Motor neuron (in vitro differentiated cells): ENCODE measurements at places on chromosomes 4 and X.

DNA sequence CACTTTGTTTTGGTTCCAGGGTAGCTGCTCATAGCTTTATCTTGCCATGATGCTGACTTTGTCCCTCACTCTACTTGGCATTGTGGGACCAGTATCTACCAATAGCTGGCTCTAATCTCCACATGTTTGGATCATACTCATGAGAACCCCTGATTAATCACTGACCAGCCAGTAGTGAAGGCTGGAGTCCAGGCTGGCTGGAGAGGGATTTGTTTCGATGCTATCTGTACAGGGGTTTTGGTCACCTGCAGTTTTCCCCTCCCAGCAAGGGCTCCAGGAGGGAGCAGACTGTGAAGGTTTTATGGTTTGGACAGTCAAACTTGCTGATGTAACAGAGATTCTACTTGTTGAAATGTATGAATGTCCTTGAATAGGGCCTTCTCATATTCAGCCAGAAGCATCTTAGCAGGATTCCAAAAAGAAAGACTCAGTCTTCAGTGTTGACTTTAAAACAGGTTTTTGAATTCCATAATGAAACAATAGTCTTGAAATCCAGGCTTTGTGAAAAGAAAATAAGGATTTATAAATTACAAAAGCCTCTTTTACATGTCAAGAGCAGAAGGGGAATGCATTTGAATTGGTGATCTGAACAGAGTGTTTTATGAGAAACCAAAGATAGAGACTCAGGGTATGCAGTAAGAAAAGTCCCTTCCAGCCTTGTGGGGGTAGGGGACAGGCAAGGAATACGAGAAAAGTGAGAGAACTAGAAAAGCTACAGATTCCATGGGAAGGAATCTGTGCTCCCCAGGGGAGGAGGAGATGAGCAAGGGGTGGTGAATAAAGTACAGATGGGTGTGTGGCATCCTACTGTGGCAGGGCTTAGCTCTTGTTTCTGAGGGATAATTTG lies 103.1 kb upstream of the SHISA3 start:
- no peak for ATAC-seq

DNA sequence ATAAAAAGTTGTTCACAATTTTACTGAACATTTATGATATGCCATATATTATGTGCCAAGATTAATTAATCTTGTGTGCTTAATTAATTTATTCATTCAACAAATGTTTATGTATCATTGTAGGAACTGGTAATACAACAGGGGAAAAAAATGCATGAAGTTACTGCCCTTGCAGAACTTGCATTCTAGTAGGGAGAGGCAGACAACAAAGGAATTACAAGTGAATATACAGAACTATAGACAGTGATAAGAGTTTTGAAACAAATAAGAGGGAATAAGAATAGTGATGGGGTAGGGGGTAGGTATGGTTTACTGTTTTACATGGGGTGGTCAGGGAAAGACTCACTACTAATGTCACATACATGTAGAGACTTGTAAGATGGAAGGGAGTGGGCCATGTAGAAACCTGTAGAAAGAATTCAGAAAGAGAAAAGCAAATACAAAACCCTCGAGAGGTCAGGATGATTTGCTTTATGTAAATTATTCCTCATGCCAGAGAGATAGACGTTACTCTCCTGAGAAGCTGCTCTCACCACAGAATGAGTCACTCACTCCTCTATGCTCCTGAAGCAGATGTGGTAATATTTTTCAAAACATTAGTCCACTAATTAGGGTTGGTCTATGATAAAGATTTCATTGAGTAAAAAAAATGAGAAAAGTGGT lies 855.0 kb upstream of the GRID2 start:
- peak; percentile 62 for ATAC-seq

GRCh38 chrX:119073911-119074310 lies 1.1 kb downstream of the CT47C1 start:
- no peak for ATAC-seq

GRCh38 chr4:189802884-189803283 lies 137.8 kb upstream of the FRG1 start:
- ATAC-seq, result no peak

DNA sequence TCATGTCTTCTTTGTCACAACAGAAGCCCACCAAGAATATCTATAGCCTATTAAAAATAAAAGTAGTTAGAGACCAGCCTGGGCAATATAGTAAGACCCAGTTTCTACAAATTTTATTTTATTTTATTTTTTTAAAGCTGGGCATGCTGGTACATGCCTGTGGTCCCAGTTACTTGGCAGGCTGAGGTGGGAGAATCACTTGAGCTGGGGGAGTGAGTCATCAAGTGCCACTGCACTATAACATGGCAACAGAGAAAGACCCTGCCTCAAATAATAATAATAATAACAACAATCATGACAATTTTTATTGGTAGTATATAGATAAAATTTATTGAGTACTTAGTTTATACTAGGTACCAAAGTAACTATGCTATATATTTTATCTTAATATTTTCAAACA lies 93.0 kb upstream of the NPFFR2 start:
- no peak for ATAC-seq

GRCh38 chr4:1166509-1167243 lies 5.7 kb downstream of the SPON2 start:
- ATAC-seq, result no peak

GRCh38 chr4:114180481-114180880 lies 201.0 kb upstream of the ARSJ start:
- ATAC-seq, result no peak

- no peak for ATAC-seq
Observed at GRCh38 chr4:107870236-107870635, 45.5 kb downstream of the SGMS2 start.

DNA sequence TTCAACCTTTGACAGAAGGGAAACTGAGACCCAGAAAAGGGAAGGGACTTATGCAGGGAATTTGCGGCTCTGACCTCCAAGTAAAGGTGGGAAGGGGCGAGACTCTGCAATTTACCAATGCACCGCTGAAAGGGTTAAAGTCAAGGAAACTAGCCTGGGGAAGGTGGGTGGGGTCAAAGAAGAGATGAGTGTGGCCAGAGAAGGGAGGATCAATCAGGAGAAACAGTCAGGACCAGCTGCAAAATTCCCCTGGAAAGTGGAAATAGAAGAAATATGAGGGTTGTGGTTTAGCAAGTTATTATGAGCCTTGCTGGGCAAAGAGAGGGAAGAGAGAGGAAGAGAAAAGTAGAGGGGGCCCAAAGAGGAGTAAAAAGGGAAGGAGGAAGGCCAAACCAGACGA lies 30.5 kb downstream of the STARD8 start:
- ATAC-seq, result no peak

- no peak for ATAC-seq
Observed at GRCh38 chr4:84527391-84527790, 28.3 kb upstream of the NKX6-1 start.

DNA sequence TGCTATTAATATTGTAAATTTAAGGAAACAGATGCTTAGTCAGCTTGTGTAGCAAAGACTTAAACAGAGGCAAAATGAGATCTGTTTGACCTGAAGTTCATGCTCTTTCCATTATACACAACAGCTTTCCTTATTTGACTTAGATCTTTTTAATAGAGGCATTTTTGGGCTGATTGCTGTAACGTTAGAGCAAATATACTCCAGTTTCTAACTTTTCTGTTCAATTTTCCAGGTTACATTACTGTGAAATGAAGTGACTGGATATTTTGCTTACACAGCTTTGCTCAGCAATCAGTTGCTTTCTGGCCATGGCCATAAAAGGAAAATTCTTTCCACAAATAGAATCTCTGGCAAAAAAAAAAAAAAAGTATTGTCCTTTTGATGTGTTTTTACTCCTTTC lies 146.2 kb downstream of the PCDH7 start:
- no peak for ATAC-seq

GRCh38 chr4:16642897-16643296 lies 255.5 kb downstream of the LDB2 start:
- ATAC-seq, result no peak

GRCh38 chr4:55008166-55009056 lies 117.0 kb downstream of the KDR start:
- peak; percentile 22 for ATAC-seq

GRCh38 chr4:143618811-143619210 lies 81.7 kb downstream of the FREM3 start:
- ATAC-seq, result no peak

DNA sequence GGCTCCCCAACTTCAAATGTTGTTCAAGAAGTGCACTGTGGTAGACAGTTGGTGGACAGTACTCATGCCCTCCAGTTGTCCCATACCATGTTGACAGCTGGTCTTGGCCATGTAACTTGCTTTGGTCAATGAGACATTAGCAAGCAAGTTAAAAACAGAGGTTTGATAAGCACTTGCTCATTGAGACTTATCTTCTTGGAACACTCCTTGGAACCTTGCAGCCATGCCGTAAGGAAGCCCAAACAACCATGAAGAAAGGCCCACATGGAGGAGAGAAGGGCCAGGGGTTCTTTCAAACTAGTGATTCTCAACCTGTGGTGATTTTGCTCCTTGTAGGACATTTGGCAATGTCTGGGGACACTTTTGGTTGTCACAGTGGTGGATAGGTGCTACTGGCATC lies 2.6 kb upstream of the PRPS2 start:
- ATAC-seq, result no peak

- peak; percentile 80 for ATAC-seq
Observed at GRCh38 chrX:46573331-46573891, at the start of gene CHST7. TSS of gene CHST7 (plus strand) at chrX:46573765. CDS start at chrX:46573932, 167 bp downstream.

GRCh38 chr4:107044170-107044569 lies 8.1 kb upstream of the DKK2 start:
- no peak for ATAC-seq

DNA sequence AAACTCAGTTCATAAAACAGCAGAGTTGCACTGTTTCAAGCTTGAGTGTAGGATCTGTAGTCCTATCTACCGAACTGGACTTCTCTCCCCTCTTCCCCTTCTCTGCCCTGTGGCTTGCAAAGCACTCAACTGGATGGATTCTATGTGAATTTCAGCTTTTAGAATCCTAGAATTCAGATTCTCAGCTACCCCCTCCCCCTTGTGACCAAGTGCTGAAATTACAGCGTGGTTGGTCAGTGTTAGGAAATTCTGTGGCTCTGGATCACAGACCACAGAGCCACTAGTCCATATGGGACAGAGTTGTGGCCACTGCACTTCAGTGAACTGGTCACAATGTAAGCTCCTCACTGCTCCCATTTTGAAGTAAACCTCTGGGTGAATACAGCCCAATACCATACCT lies 64.6 kb upstream of the TRPC5 start:
- no peak for ATAC-seq

GRCh38 chr4:54726907-54727306 lies 69.2 kb downstream of the KIT start:
- ATAC-seq, result no peak

DNA sequence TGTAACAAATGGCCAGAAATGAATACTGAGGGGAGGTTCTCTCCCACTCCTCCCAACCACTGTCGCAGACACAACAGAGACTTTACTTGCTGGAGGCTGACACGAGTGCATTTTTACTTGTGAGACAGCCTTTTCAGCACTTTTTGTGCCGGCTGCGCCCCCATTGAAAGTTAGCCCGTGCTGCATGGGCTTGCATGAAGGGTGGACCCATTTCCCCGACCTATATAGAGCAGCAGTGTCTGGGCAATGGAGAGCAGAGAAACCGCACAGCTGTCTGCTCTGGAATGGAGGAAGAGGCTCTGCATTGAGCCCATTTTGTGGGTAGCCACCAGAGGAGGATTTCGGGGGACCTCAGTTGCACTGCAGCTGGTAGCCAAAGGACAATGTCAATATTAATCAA lies 208.8 kb downstream of the UGT8 start:
- ATAC-seq, result no peak

GRCh38 chr4:102918859-102919258 lies 50.1 kb downstream of the CISD2 start:
- ATAC-seq, result no peak

GRCh38 chr4:4578981-4579380 lies 37.1 kb upstream of the STX18 start:
- no peak for ATAC-seq

DNA sequence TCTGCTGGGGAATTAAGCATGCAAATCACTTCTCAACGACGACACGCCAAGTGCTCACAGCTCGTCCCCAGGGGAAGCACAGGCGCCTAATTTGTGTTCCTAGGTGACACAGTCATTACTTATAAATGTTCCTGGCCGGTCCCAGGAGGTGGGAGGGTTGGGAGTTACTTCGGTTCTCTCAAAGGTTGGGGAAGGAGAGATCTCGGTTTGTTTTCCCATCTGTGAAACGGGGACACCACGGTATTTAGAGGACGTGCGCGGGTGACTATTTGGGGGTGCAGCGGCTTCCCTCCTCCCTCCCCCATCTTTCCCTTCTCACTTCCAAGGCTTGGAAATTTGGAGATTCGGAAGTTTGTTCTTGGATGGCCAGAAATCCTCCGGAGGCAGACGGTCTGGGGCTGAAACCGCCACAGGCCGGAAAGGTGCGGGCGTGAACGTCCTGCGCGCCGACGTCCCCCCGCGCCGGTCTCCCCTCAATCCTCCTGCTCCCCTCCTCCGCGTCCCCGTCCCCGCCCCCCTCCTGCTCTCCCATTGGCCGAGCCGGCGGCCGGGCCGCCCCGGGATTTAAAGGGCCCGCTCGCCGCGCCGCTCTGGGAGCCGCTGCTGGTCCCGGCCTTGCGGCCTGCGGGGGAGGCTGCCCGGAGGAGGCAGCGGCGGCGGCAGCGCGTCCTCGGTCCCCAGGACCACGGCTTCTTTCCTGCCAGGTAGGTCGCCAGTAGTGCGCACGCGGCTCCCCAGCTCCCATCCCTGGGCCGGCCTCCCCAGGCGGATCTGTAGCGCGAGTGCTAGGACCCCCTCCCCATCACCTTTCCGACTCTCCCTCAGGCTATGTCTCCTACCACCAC lies at the start of gene PORCN:
TSS of gene PORCN (plus strand) at position 593 of the 845 bp plus-strand sequence. CDS start 829 bp downstream, outside the sequence.
- peak; percentile 97 for ATAC-seq

DNA sequence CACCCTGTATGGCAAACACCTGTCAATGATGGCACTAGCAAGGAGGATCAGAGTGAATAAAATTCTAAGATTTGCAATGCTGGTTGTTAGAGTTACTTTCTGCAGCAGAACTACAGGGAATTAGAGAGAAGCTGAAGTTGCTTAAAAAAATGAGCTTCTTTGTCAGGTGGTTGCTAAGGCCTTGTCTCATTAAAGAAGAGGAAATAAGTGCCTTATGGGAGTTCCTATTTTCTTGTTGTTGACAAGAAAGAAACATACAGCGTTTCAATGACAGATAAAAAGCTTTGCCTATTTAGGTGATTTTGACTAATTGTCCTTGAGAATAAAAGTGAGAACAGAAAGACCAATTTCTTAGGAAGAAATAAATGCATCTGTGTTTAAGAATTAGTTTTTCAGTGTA lies 106.0 kb upstream of the ARHGAP24 start:
- no peak for ATAC-seq

DNA sequence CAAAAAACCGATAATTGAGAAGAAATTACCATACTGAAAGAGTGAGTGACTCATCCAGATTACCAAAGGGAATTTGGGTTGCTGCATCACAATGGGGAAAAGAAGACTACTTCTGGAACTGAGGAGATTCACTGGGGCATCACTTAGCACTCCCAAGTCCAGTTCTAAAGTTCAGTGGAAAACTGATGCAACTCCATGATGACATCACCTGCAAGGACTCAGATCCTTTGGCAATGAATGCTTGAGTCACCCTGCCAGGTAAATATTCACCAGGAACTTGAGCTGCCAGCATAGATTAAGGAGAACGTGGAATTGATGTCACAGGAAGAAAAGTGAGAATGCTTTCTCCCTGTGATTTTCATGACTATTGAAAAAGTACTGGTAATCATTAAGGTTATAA lies 32.0 kb upstream of the SMIM10L2A start:
- no peak for ATAC-seq

- no peak for ATAC-seq
Observed at GRCh38 chrX:8868906-8869305, 67.7 kb upstream of the FAM9A start.

GRCh38 chr4:159097785-159098184 lies 5.1 kb upstream of the RAPGEF2 start:
- no peak for ATAC-seq

GRCh38 chr4:11720292-11720691 lies 291.6 kb upstream of the HS3ST1 start:
- ATAC-seq, result no peak

- no peak for ATAC-seq
Observed at GRCh38 chr4:13704761-13705160, 77.2 kb upstream of the BOD1L1 start.
